Natural killer cell treated with Interleukin-12 subunit alpha and Interleukin-12 subunit beta and Interleukin-15 and Interleukin-18, amount 100 ng/mL, for 72 hours (primary cell): ENCODE measurements at places on chromosomes 11 and 22. TPM values are rescaled to one million over a fixed set of nuclear protein-coding genes. Genes with fewer than 3 reads are reported as not detected.
A peak's percentile ranks its signal among the peaks of the same experiment; 100 is the strongest.

- DNase-seq, result no peak
These were observed 1.0 kb downstream of the NUP98 start for GRCh38 chr11:3796346-3796745.

GRCh38 chr11:76753950-76754349 is 29.2 kb upstream of the TSKU start:
- peak; percentile 38 for DNase-seq

DNA sequence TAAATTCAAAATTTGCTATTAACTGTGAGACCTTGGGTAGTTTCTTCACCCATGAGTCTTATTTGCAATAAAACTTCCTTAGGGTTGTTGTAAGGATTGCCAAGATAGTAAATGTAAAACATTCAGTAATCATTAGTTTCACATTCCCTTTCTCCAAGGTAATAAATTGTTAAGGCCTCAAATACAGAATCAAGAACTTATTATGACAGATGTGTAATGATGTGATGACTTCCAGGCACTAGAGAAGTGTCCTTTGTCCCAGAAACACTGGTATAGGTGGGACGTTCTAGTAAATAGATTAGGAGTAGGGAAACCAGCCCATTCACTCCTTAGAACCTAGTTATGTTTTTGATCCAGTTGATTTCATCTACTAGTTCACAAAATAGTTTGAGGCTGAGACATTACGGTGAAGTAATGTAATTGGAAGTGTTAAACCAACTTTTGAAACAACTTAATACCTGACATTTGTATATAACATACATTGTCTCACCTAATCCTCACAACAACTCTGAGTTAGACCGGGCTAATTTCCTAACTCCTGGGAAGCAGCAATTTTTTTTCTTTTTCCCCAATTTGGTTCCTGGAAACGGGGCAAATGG is 25.5 kb downstream of the CTNND1 start:
- no peak for DNase-seq

GRCh38 chr11:66118847-66119246 is 48.8 kb downstream of the PACS1 start:
- no peak for DNase-seq

CCDC89 gene
- total RNA-seq, result 1.7 TPM

DNA sequence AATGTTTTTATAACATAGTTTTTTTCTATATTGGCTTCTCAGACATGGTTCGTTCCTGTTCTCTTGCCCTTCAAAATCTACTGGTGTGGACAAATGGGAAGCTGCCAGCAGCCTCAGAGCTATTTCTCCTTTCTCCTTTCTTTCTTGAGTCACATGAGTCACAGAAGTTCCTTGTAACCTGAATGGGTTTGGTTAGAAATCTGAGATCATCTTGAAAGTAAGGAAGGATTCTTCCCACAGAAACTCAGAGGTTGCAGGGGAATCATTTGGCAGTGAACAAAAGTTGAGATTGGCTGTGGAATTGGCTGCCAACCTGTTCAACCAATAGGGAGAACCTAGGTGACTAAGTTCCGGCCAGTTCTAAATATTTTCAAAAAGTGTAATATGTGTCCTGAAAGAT is 12.5 kb downstream of the PLET1 start:
- DNase-seq, result no peak

DNA sequence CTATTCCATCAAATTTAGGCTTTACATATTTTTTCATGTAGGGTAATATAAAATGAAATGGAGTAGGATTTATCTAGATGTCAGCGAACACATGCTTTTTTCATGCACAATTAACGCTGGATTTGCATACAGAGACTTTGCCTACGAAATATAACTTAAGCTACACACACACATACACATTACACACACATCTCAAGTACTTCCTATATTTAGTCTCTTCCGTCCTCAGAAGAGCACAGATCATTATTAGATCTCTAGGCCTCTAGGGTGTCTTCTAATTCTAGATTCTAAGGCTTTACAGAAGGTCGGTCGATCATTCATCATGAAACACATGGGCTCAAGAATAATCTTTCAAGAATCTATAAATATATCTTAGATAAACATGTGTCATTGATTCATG is 3.8 kb upstream of the MS4A13 start:
- DNase-seq, result no peak

DNA sequence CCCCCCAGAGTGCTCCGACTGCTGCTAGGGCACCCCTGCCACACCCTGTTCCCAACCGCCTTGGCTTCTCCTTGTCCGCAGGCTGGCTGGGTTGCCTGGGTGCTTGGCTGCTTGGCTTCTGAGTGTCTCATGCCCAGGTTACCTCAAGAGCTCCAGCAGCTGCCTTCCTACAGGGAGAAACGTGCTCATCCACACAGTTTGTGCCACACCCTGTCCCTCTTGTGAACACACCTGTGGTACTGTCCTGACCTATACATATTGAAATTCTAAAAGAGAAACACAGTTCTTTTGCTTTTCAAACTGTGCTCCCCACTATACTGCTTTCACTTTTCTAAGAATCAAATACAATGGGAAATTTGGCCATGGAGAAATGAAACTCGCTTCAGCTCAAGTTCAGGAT is 191.4 kb downstream of the DBX1 start:
- DNase-seq, result no peak

CNGA4 gene
- not detected for total RNA-seq

DNA sequence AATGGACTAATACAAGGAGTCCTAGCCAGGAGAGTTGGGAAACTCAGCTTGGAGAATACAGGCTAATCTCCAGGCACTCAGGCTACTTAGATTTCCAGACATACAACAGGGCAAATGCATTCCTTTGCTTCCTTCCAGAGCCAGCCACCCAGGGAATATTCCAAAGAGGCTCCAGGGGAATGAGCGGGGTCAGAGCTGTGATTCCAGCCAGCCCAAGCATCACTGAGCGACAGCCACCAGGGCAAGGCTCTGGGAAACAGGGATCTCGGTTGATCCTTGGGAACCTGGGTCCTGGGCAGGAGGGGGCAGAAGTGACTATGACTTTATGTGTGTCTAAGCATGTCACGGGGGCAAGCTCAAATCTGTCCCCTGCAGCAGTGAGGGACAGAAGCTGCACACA is 112.3 kb upstream of the LMO1 start:
- no peak for DNase-seq

GRCh38 chr11:61569701-61570100 is 11.2 kb downstream of the SYT7 start:
- no peak for DNase-seq

TNNI2 gene
- not detected for total RNA-seq

DNA sequence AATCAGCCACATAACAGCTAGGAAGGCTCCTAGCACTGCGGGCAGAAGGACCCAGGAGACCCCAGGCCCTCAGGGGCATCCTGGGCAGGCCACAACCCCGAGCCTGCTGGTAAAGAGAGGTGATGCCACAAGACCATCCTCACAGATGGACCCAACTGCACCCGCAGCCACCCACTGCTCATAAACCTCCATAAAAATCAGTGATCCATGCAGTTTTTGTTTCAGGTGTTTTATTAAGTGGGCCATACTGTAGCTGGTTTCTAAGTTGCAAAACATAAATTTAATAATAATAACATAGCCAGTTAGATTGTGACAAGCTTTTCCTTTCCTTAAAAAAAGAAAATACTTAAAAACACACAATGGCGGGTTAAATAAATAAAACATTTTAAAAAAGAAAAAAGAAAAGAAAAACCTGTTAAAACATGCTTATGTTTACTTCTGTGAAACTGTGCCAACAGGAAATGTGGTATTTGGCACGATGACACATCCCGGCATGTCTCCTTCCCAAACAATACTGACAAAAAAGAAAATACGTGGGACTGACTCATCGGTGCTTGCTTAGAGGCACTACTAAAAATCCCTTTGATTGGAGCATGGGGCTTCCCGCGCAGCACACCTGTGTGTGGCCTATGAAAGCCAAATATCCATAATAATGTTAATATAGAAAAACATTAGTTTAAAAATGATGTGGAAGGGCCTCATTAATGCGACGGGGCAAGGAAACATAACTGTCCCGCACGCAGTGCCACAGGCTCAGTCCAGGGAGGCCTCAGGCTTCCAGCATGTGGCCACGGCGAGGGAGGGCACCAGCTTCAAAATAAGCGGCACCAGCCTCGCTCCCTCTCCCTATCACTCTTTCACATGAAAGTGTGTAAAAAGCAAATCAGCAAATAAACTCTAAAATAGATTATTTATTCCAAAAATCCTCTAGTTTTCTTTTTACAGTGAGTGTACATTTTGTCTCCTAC is 47.5 kb upstream of the SCUBE2 start:
- DNase-seq, result no peak

DHCR7 gene
- 104 TPM for total RNA-seq

- no peak for DNase-seq
These were observed 5.5 kb downstream of the UPK2 start for GRCh38 chr11:118961591-118961990.

JAML gene
- total RNA-seq, result 1.4 TPM
